ENCODE measurements at places on chromosomes 5 and 9. TPM values are rescaled to one million over a fixed set of nuclear protein-coding genes. Genes with fewer than 3 reads are reported as not detected.

The BHMT gene
- 0.11 TPM for total RNA-seq

The RALGPS1 gene
- 17.7 TPM for total RNA-seq

- no peak for DNase-seq
Observed at GRCh38 chr5:109805472-109805871, 115.7 kb downstream of the MAN2A1 start.

- DNase-seq = no peak
Observed at GRCh38 chr9:118558891-118559290, 810.3 kb downstream of the BRINP1 start.

Measured in Right ventricle myocardium superior (tissue), 1 donor.